ENCODE measurements at places on chromosomes 16 and 17.

- DNase-seq: no peak
Measured at GRCh38 chr16:5450409-5451104, 353.0 kb upstream of the EEF2KMT start.

- DNase-seq: no peak
Measured at GRCh38 chr16:87086575-87086974, 230.6 kb downstream of the C16orf95 start.

DNA sequence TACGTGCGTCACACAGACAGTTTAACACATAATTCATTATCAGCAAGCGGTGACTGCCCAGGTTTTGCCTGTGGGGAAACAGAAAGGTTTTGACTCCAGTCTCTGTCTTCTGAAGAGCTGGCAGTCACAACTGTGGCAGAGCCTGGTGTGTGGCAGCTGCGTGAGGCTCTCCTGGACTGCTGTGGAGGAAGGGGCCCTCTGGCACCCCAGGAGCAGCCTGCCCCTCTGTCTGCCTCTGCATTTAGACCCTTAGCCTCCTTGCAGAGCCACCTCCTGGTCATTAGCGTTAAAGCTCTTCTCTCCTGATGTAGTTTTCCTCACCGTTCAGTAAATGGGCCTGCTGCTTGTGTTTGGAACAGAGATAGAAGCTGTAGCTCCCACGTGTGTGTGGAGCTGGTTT, 10.9 kb downstream of the RAB40C start:
- no peak for DNase-seq

DNA sequence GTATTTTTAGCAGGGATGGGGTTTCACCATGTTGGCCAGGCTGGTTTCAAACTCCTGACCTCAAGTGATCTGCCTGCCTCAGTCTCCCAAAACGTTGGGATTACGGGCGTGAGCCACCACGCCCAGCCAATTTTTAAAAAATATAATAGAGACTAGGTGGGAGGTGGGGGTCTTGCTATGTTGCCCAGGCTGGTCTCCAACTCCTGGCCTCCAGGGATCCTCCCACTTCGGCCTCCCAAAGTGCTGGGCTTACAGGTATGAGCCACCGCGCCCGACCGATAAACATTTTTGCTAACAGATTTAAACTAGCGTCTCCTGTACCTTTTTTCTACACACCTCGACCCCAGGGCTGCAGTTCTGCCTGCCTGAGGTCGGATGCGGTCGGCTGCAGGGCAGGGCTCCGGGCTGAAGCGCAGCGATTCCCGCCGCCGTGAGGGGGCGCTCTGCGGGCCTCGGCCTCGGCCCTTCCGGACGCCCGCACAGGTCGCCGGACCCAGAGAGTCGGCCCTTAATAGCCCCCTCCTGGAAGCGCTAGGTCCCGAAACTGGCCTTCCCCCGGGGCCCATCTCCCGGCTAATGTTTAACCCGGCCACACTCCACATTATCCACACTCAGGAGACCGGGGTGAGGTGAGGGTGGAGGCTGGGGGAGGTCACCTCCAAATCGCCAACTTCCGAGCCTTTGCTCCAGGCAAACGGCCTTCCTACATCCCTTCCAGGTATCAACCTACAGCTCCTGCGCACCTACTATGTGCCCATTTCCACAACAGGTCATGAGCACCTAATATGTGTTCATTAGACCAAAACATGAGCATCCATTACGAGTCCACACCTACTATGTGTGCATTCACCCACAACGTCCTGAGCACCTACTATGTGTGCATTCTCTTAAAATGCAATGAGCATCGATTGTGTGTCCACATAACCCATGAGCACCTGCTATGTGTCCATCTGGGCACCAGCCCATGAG, 2.0 kb upstream of the GLIS2 start:
- no peak for DNase-seq

- no peak for DNase-seq
Measured at GRCh38 chr17:13478326-13478830, 123.4 kb downstream of the HS3ST3A1 start.

DNA sequence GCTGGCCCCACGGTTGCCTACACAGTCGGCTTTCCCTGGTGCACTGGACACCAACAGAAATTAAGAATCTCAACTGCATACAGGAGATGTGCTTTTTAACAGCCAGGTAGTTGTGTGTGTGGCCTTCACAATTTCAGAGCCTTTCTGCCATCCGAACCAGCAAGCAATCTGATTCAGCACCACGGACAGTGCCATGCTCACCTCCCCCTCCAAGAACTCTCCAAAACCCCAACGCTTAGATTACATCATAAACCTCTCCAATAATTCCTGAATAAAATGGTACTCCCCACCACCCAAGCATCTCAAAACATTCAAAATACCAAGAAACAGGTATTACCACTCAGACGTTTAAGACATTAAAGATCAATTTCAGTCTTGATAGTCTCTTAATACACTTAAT, 31.8 kb downstream of the USP7 start:
- DNase-seq: peak; percentile 53

DNA sequence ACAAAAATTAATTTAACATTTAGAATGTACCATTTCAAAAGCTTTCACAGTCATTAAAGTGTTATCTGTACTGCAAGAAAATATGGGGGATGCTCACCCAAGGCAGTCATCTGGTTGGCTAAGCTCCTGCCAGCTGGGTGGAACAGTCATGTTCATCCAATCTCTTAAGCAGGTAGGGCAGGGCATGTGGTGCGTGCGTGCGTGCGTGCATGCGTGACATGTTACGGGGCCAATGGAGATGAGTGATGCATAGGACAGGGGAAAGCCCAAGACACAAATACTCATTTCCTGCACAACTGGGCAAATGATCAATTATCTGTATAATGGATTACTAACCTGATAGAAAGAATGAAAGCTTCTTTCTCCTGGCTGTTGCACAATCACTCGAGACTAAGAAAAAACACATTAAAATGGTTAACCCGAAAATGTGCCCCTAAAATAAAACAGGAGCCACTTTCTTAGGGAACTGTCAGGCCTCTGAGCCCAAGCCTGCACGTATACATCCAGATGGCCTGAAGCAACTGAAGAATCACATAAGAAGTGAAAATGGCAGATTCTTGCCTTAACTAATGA, 104.4 kb downstream of the MYO1D start:
- DNase-seq: no peak

DNA sequence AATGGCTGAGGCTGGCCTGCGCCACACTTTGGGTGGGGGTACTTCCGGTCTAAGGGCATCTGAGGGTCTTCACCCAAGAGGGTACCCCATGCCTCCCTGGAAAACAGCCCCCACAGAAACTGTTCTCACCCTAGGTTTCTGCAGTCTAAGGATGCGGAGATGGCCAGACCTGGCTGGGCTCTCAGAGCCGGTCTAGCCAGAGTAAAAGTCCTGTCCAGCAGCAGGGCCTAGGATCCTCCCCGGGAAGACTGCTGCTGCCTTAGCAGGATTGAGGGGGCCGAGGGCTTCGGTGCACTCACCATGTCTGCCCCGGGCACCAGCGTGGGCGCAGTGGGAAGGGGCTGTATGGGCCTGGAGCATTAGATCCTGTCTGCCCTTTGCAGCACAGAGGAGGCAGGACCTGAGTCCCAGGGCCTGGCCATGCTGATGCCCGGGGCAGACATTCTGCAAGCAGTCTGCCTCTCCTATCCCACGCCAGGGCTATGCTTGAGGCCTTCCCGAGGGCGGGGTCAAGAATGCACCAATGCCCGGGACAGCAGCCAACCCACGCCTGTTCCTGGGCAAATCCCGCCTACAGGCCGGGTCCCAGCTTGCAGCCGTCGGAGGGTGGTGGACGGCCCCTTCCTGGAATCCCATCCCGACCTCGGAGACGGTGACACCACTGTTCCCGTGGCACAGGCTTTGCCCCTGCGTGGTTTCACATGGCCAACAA, 54.7 kb downstream of the CBFA2T3 start:
- DNase-seq: no peak

- DNase-seq: no peak
Measured at GRCh38 chr16:10828851-10829366, 10.3 kb upstream of the TVP23A start.

DNA sequence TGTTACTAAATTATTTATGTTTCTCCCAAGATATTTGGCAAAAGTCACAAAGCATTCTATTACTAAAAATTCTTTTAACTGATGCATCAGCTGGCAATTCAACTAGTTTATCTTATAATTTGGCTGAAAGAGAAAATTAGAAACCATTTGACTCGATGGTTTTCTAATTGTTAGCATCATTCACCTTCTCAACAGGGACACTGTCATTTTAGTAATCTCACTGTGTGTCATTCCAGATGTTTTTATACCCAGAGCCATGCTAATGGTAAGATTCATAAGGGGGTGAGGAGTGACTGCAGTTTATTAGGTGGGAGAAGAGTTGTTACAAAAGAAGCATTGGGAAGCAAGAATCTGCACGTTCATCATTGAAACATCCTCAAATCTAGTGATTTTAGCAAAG, 124.9 kb downstream of the ABCA8 start:
- DNase-seq: no peak

GRCh38 chr16:77944631-77945030, 77.7 kb upstream of the CLEC3A start:
- no peak for DNase-seq

DNA sequence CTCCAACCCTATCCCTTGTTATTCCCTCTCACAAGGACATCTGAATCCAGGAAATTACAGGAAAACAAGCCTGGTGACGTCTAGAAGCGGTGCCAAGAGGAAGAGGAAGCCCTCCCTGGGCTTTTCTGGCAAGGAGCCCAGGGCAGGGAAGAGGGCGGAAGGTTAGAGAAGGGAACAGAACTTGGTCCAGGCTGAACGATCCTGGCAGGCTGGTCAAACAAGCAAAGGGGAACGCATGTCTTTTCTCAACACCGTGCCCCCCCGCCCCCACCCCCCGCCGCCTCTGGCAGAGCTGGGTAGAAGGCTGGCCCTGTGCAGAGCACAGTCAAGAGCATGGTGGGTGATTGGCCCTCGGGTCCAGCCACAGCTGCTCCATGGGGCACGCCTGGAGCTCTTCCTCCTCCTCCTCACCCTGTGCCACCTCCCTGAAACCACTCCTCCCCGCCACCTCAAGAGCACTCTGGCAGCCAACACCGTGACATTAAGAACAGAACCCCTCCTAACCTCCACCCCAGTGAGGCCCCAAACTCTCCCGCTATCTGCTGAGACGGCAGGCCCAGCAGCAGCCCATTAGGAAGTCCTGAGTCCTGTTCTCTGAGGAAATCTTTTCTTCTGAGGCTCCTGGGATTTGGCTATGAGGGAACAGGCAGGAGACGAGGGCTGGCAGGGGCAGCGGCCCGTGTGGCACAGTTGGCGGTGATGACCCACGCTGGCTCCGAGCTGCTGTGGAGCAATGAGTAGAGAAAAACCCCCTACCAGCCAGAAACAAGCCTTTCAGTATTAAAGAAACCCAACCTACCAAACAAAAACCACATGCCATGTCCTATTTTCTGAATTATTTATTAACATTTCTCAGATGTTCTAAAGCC, 7.3 kb downstream of the C16orf86 start:
- DNase-seq: no peak
